ENCODE measurements at places on chromosomes 11 and 22. TPM values are rescaled to one million over a fixed set of nuclear protein-coding genes. Genes with fewer than 3 reads are reported as not detected.

PAFAH1B2 gene
- total RNA-seq: 50.2 TPM

OR10G4 gene
- not detected for total RNA-seq

DNA sequence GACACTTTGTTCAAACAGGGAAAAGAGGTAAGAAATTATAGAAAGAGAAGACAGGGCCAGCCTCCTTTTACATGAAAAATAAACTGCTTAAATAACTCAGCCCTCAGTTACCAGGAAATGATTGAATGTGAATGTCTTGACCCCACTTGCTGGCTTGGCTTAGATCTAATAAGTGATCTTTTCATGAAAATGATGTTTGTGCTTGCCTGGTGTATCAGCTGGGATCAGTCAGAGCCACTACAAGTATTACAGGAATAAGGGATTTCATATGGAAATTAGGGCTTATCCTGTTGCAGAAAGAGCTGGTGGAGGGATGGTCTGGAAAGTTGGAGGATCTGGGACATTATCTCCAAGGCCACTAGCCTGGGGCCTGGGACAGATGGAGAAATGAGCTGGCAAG is 51.8 kb downstream of the COMMD9 start:
- H3K27ac ChIP-seq: no peak overlapping the region
- no peaks in the 10 kb centered on the region for H3K36me3 ChIP-seq
- H3K4me3 ChIP-seq: no peak overlapping the region
- H3K4me1 ChIP-seq: no peaks in the 10 kb centered on the region

IFITM1 gene
- total RNA-seq: 296 TPM

- no peak for DNase-seq
- H3K36me3 ChIP-seq: no peaks in the 10 kb centered on the region
- H3K4me3 ChIP-seq: no peak overlapping the region
- H3K27me3 ChIP-seq: peaks cover 10% of the 10 kb centered on the region
Observed at GRCh38 chr22:43363315-43364168, 20.4 kb upstream of the SCUBE1 start.

GRCh38 chr11:62880231-62880802 is 379 bp upstream of the SLC3A2 start:
- no peaks in the 10 kb centered on the region for H3K27me3 ChIP-seq
- peak; percentile 67 for DNase-seq
- H3K4me1 ChIP-seq: peaks cover 36% of the 10 kb centered on the region
- peaks cover 68% of the 10 kb centered on the region for H3K36me3 ChIP-seq
- H3K27ac ChIP-seq: peak overlapping the region; percentile 100

MUC2 gene
- not detected for total RNA-seq

GAS2L1 gene
- 1.1 TPM for total RNA-seq

- DNase-seq: no peak
- peaks cover 9% of the 10 kb centered on the region for H3K4me1 ChIP-seq
- no peaks in the 10 kb centered on the region for H3K36me3 ChIP-seq
- peaks cover 28% of the 10 kb centered on the region for H3K27me3 ChIP-seq
Observed at GRCh38 chr22:46029036-46029435, 52.1 kb upstream of the WNT7B start.

DNA sequence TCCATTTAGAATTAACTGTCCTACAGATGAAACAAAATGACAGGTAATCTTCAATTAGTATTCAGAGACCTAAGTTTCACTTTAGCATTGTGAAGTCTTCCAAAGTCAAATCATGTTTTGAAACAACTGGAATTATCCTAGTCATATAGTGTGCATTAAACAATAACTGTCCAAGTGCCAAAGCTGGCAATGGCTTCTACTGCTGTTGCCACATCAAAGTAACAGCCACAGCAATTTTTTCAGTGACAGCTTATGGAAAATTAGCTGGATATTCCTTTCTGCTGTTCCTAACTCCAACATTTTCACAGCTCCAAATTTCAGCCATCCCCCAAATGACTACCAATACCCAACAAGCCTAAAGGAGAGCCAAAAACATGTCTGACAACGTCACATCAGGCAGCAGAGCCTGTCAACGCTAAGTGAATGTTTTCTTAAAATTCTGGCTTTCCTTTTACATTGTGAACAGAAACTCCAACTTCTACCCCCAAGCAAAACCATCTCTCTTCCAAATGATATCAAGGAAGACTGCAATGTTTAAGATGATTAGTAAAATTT is 45.3 kb upstream of the CCDC34 start:
- H3K4me3 ChIP-seq: no peak overlapping the region
- DNase-seq: no peak
- H3K4me1 ChIP-seq: no peaks in the 10 kb centered on the region
- no peak overlapping the region for H3K27ac ChIP-seq

DNA sequence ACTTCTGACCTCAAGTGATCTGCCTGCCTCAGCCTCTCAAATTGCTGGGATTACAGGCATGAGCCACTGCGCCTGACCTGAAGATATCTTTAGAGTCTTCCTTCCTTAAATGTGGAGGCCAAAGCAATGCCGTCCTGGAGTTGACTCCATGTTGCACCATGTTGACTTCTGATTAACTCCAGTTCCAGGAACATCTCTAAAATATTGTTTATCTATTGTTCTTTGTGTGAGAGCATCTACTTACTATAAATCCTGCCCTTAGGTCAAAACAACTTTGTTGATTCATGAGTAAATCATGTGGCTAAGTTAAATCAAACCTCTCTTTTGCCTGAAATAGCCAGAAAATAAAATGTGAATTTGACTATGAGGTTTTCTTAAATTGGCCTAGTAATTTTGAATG is 56.6 kb upstream of the CAPRIN1 start:
- H3K4me1 ChIP-seq: peaks cover 13% of the 10 kb centered on the region
- no peaks in the 10 kb centered on the region for H3K36me3 ChIP-seq
- DNase-seq: no peak

MYBPC3 gene
- total RNA-seq: not detected

- no peaks in the 10 kb centered on the region for H3K27me3 ChIP-seq
- no peak overlapping the region for H3K4me3 ChIP-seq
- H3K4me1 ChIP-seq: no peaks in the 10 kb centered on the region
- no peak for DNase-seq
Observed at GRCh38 chr11:109772892-109773291, 320.3 kb upstream of the ZC3H12C start.

- no peak overlapping the region for H3K4me3 ChIP-seq
- H3K27ac ChIP-seq: no peak overlapping the region
- H3K4me1 ChIP-seq: no peaks in the 10 kb centered on the region
- DNase-seq: no peak
- H3K27me3 ChIP-seq: peaks cover 13% of the 10 kb centered on the region
- no peaks in the 10 kb centered on the region for H3K36me3 ChIP-seq
Observed at GRCh38 chr11:123797541-123797940, 8.6 kb downstream of the OR6M1 start.

MS4A3 gene
- total RNA-seq: not detected

All from activated CD8-positive, alpha-beta T cell treated with anti-CD3 and anti-CD28 coated beads for 36 hours (primary cell).